Urothelium cell line (cell line): ENCODE measurements at places on chromosomes 11 and 22.

DNA sequence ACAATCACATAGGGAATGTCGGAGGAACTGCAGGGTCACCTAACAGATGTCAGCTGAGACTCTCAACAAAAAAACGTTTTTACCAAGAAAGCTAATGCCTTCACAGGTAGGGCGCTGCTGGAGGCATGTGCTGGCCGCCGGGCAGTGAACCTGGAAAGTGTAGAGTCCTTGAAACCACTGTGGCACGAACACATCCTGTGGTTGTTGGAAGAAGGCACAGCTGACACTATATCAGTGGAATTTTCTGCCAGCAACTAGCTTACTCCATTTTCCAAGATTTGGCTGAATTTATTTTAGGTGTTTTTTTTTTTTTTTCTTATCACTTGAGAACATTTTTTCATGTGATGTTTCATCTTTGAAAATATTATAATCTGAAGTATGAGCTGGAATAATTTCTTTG lies 14.2 kb downstream of the TRMU start:
- DNase-seq, result no peak

DNA sequence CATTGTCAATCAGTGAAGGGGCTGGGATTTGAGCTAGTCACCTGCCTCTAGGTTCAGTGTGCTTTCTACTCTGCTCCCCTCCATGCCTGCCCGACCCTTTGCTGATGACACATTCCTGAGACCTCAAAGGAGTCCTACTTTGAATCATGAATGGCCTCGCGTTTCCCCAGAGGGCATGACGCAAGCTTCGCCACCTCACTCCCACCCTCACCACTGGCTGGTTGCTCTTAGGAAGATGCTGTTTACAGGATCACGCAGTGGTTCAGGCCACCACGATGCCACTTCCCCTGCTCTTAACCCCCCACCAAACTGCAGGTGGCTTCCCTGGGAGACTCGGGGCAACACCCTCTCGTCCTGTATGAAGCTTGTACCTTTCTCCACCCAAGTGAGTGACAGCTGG lies 62.9 kb upstream of the B3GAT1 start:
- DNase-seq, result no peak

- no peak for DNase-seq
These were observed 11.4 kb upstream of the VSTM5 start for GRCh38 chr11:93861808-93862207.

- DNase-seq, result no peak
These were observed 120.8 kb downstream of the NAT10 start for GRCh38 chr11:34226210-34226609.

GRCh38 chr11:12223771-12224536 lies 113.6 kb downstream of the MICAL2 start:
- no peak for DNase-seq

DNA sequence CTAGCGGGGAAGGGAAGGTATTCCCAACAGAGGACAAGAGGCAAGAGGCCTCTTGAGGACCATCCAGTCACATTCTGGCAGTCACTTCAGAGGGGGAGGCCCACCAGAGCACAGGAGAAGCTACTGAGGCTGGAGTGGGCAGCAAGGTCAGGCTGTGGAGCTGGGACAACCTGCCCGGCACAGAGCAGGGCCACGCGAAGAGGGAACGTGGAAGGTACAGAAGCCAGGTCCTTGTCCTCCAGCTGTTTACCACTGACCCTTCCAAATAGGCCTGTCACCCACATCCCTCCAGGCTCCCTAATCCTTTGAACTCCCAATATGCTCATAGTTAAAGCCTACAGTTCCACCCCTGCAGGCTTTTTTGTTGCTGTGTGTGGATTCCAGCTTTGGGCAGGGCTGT lies 76.9 kb downstream of the IGLL1 start:
- no peak for DNase-seq

- peak; percentile 74 for DNase-seq
These were observed 10.4 kb upstream of the SREBF2 start for GRCh38 chr22:41822317-41823057.

- no peak for DNase-seq
These were observed 133.5 kb upstream of the ZBED5 start for GRCh38 chr11:10991393-10991792.

DNA sequence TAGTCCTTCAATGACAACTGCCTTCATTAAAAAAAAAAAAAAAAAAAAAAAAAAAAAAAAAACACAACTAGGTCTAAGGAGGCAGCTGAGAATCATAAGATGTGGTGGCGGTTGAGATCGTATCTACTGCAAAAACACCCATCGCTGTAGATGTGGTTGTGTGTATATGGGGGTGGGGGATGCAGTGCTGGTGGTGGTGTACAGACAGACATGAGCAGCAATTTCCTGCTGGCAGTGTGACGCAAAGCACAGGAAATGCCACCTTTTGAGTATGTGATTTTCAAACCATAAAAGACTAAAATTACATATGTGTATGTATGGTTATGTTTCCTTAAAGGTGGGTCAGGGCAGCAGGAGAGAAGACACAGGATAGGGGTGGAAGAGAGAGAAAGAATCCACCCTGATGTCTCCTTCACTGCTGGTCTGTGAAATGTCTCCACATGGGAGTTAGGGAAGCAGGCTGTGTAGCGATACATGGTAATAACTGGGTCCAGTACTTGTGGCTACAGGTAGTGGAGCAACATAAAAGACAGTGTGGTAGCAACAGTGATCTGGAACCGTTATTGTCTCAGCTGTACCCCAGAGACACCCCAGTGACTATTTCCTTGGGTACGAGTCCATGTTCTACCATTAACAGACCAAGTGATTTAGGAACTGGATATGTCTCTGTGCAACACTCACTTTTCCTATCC lies 57.9 kb downstream of the SYTL2 start:
- no peak for DNase-seq

DNA sequence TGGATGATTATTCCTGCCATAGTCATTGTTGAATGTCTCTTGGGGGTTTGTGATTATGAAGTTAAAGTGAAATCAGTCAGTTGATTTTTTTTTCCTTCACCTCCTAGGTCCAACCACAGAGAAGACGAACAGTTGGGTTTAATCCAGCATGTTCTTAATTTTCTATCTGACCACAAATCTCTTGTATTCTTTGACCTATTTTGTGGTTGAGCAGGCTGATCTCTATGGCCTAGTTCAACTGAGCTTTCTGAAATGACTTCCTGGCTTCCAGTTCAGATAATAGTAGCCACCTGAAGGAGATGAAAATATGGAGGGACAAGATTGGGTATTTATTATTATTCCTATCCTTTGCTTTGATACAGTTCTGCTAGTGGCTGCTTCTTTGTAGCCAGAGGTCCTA lies 5.2 kb upstream of the OR56A5 start:
- DNase-seq, result no peak

DNA sequence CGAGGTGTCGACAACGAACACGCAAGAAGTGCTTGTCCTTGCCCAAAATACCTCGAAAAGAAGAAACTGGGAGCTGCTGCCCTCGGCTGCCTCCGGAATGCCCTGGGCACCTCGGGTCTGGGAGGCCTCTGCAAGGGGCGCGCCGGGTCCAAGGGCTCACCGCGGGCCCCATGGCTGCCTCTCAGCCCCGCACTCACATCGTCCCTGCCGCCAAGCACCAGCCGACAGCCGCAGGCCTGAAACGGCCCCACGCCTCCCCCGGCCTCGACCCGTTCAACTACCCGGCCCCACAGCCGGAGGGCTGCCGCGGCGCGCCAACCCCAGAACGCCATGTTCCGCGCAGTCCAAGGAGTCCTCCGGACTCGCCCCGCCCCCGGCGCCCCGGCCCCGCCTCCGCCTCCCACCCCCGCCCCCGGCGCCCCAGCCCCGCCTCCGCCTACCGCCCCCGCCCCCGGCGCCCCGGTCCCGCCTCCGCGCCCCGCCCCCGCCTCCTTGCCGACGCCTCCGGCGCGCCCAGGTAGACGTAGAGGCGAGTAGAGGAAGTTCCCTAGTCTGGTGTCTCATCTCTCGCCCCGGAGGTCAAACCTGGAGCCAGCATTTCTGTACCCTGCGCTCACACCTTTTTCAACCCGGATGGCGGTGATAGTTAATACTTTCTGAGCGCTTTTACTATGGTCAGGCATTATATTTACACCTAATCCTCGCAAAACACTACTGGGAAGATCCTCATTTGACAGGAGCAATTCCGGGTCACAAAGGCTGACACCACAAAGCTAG lies at the start of gene SIRT3:
TSS of gene SIRT3 (minus strand) at position 346 of the 777 bp plus-strand sequence. CDS start at position 332, 14 bp downstream.
- peak; percentile 90 for DNase-seq

DNA sequence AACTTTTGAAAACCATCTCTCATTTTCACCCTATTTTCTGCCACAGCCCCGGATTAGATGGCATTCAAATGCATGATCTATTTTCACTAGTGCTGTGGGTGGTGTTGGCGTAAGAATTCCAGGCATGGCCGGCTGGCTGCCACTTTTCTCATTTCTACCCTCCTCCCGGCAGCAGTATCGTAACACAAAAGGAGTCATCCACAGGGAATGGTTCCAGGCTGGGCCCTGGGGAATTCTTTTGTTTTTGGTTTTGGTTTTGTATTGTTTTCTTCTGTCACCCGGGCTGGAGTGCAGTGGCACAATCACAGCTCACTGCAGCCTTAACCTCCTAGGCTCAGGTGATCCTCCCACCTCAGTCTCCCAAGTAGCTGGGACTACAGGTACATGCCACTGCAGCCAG lies 13.8 kb downstream of the JAML start:
- peak; percentile 34 for DNase-seq

GRCh38 chr11:3074912-3075589 lies 17.8 kb upstream of the CARS1 start:
- DNase-seq, result no peak
